ENCODE measurements at places on chromosomes 7 and 10. TPM values are rescaled to one million over a fixed set of nuclear protein-coding genes. Genes with fewer than 3 reads are reported as not detected.

FAM25A gene
- total RNA-seq = not detected

IFIT2 gene
- total RNA-seq = 2.2 TPM

BLNK gene
- total RNA-seq = not detected

CALU gene
- 143 TPM for total RNA-seq

BZW2 gene
- total RNA-seq = 91.0 TPM

C7orf33 gene
- not detected for total RNA-seq

DCLRE1A gene
- 11.0 TPM for total RNA-seq

CRPPA gene
- 0.64 TPM for total RNA-seq

ACSL5 gene
- total RNA-seq = 0.30 TPM

FBXO24 gene
- total RNA-seq = 0.33 TPM

MACC1 gene
- not detected for total RNA-seq

NPVF gene
- total RNA-seq = not detected

PDGFA gene
- total RNA-seq = 34.4 TPM

RAB19 gene
- not detected for total RNA-seq

VCL gene
- total RNA-seq = 242 TPM

APBB1IP gene
- 5.0 TPM for total RNA-seq

SEMA4G gene
- total RNA-seq = 9.2 TPM

SHTN1 gene
- total RNA-seq = 26.4 TPM

MYL10 gene
- total RNA-seq = not detected

SRRM3 gene
- total RNA-seq = 9.5 TPM

ZNF804B gene
- total RNA-seq = not detected

PWWP2B gene
- 16.2 TPM for total RNA-seq

CALN1 gene
- total RNA-seq = not detected

Data from A549 treated with dexamethasone at 1 μM for 4 hours (cell line).